ENCODE measurements at places on chromosomes 5 and 9. TPM values are rescaled to one million over a fixed set of nuclear protein-coding genes. Genes with fewer than 3 reads are reported as not detected.

DNA sequence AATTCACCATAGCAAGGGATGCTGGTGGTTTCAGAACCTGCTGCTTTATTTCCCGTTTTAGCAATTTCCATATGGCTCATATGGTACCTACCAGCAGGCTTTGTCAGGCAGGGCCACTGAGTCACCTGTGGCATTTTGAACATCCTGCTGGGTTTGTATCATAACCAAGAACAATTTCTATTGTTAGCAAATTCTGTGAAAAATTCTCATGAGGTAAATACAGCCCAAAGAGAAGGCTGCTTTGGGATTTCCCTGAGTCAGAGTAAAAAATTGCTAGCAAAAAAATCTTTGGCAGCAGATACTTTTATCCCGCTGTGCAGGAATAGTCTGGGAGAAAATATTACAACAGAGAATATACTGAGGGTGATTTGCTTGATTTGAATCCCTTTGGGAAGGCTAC, 52.7 kb downstream of the PRR16 start:
- peak; percentile 26 for DNase-seq

- DNase-seq: peak; percentile 66
These were observed 155.0 kb downstream of the TLE1 start for GRCh38 chr9:81534138-81534875.

- DNase-seq: peak; percentile 84
These were observed 113.1 kb upstream of the ACOT12 start for GRCh38 chr5:81506900-81507588.

DNA sequence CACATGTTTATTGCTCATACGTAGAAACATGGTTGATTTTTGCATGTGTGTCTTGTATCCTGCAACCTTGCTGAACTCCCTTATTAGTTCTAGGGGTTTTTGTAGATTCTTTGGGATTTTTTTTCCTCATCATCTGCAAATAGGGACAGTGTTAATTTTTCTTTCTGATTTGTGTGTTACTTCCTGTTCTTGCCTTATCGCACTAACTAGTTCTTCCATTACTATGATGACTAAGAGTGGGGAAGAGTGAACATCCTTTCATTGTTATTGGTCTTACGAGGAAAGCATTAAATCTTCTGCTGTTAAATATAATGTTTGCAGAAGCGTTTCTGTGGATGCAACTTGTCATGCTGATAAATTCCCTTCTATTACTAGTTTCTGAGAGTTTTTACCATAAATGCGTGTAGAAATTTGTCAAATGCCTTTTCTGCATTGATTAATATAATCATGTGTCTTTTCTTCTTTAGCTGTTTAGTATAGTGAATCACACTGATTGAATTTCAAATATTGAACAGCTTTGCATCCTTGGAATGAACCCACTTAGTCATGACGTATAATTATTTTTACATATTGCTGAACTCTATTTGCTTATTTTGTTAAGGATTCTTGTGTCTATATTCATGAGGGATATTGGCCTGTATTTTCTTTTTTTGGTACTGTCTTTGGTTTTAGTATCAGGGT, 32.1 kb upstream of the RNF130 start:
- no peak for DNase-seq

GRCh38 chr9:29332789-29333188, 1759.5 kb upstream of the C9orf72 start:
- DNase-seq: peak; percentile 64

- DNase-seq: no peak
These were observed 43.6 kb downstream of the ERGIC1 start for GRCh38 chr5:172877466-172878260.

GRCh38 chr5:54383941-54384340, 71.6 kb upstream of the HSPB3 start:
- DNase-seq: no peak

- no peak for DNase-seq
These were observed 22.8 kb upstream of the TNFAIP8 start for GRCh38 chr5:119332978-119333401.

GRCh38 chr5:149550594-149551226, 529 bp downstream of the CSNK1A1 start:
- no peak for DNase-seq

DNA sequence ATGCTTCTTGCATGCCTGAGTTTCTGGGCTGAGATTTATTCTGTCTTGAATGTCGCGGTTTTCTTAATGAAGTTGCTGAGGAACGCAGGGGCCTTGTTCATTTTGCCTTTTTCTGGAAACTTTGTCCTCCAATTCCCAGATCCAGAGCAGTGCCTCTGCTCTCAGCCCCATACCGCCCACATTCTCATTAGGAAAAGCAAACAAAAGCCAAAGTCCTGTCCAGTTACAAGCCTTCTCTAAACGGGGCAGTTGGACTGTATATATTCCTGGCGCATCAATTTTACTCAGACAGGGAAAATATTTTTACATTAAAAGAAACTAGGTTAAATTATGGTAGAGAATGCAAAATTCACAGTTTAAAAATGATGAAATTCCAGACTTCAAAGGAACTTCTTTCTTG, 1.2 kb upstream of the PSAT1 start:
- DNase-seq: no peak

- no peak for DNase-seq
These were observed 99.3 kb upstream of the LRRTM2 start for GRCh38 chr5:138974227-138975063.

DNA sequence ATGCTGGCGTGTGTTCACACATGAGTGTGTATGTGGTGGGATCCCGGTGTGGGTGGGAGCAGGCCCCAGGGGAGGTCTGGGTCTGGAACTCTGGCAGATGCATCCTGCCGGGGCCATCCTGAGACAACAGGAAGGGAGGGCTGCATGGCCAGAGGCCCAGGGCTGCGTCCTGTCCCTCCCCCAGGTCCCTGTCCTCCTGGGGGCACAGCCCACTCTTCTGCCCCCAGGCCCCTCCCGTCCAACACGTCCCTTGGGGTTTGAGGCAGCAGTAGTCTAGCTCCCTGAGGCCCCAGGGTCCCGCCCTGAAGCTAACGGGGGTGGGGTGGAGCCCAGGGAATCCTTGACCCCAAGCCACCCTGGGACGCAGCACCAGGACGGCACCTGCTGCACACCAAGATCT, 16.6 kb downstream of the FLT4 start:
- DNase-seq: no peak

Gene EQTN
- total RNA-seq: not detected

Gene STPG3
- total RNA-seq: not detected

DNA sequence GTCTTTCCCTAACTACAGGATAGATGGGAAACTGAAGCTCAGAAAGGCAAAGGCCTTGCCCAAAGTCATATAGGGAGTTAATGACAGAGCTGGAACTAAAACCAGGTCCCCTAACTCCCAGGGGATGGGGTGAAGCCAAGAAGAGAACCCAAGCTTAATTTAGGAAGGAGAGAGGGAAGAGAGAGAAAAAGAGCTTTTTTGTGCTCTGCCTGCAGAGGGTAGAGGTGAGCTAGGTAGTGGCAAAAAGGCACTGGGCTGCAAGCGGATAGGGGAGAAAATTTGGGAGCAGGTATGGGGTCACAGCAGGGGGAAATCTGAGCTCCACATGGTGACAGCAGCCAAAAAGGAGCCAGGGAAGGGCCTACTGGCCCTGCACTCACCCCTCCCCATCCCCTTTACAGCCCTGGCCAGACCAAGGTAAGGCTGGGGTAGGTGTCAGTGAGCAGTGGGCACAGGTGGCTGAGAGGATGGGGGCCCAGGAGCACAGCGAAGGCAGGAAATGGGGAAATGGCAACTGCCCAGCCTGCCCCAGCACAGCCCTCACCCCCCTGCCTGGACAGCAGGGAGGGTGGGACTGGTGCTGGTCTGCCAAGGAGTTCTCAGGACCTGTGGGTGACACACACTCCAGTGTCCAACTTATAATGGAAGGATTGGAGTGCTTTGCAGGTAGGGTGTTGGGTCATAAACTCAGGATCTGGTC, 3.3 kb downstream of the ENHO start:
- DNase-seq: no peak

GRCh38 chr5:176959051-176959450, 47.5 kb downstream of the UIMC1 start:
- DNase-seq: peak; percentile 17

DNA sequence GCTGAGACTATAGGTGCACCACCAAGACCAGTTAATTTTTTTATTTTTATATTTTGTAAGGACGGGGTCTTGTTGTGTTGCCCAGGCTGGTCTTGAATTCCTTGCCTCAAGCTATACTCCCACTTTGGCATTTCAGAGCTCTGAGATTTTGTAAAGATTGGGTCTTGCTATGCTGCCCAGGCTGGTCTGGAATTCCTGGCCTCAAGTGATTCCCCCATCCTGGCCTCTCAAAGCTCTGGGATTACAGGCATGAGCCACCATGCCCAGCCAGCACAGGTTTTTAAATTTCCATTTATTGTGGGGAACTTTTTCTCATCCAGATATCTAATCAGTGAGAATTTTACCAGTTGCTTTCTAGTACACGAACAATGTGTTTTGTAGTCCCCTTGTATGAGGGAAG, 156.1 kb upstream of the VLDLR start:
- DNase-seq: no peak

GRCh38 chr9:87734106-87734505, 8.2 kb downstream of the CTSL start:
- no peak for DNase-seq

- no peak for DNase-seq
These were observed 29.2 kb upstream of the FBP1 start for GRCh38 chr9:94668418-94668927.

Gene ZFP62
- total RNA-seq: 16.2 TPM

- no peak for DNase-seq
These were observed 470.0 kb downstream of the EBF1 start for GRCh38 chr5:158629591-158630312.

- no peak for DNase-seq
These were observed 6.5 kb upstream of the FAM78A start for GRCh38 chr9:131282688-131283422.

- DNase-seq: no peak
These were observed 106.5 kb upstream of the DMRT1 start for GRCh38 chr9:734831-735511.

GRCh38 chr5:82151204-82151603, 127.0 kb downstream of the RPS23 start:
- DNase-seq: no peak

GRCh38 chr5:148810823-148811222, 15.6 kb upstream of the ADRB2 start:
- no peak for DNase-seq

DNA sequence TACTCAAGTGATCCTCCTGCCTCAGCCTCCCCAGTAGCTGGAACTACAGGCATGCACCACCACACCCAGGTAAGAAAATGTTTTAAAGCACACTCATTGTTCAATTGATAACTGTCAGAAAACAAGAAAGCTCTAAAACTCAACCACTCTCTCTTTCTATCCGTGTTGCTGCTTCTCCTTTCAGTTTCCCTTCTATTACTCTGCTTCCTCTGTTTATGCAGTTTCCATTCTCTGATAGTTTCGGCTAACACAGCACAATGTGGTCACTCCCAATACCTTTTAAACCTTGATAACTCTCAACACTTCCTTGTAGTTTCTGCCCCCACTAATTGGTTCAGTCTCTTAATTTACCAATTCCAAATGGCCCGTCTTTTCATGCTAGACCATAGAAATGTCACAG, 59.2 kb upstream of the NR4A3 start:
- DNase-seq: no peak

GRCh38 chr9:86708918-86709835, 238.1 kb downstream of the GAS1 start:
- no peak for DNase-seq

DNA sequence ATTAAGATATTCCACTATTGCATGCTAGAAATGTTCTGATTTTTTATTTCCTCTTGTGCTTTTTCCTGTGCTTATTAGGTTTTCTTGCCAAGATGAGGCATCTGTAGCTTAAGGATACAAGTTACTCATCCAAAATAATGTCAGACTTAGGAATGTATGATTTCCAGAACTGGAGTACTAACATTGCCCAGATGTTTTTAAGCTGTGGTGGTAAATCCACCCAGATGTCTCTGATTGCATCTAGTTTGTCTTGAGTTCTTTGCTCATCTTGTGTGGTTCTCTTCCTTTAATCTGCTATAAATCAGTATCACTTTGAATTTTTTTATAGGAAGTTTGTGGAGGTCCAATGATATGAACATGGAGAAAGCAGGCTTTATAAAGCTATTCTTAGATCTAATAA, 337.5 kb upstream of the ZNF608 start:
- DNase-seq: peak; percentile 13

DNA sequence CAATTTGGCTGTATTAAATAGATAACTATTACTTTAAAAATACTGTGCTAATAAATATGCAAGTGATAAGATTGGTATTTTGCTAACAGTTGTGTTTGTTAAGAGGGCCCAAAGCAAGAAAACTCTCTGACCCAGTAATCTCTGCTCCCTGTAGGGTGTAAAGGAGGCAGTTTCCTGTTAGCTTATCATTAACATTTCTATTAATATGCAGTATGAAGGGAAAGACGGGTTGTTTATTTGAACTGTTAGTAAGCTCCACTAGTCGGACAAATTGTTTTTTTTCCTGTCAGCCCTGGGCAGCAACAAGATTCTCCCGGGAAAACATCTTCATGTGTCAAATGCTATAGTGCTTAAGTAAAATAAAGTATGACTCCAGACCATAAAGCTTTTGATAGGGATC, 35.6 kb downstream of the ERP44 start:
- no peak for DNase-seq

DNA sequence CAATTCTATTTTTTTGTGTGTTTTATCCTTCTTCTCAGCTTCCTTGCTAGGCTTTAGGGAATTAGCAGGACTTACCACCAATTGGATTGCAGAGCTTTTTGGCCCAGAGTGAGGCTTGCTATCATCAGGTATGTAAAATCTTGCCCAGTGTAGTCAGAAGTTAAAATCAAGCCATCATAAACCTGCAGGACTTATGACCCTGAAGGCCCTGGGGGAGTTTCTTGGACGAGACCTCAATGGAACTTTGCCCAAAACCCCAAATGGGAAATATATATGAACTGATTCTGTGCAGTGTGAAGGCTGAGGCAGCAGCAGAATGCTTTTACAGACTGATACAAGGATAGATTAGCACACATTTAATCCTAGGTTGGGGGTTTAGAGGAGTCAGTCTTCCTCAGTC, 287.0 kb downstream of the SH3GL2 start:
- DNase-seq: no peak

DNA sequence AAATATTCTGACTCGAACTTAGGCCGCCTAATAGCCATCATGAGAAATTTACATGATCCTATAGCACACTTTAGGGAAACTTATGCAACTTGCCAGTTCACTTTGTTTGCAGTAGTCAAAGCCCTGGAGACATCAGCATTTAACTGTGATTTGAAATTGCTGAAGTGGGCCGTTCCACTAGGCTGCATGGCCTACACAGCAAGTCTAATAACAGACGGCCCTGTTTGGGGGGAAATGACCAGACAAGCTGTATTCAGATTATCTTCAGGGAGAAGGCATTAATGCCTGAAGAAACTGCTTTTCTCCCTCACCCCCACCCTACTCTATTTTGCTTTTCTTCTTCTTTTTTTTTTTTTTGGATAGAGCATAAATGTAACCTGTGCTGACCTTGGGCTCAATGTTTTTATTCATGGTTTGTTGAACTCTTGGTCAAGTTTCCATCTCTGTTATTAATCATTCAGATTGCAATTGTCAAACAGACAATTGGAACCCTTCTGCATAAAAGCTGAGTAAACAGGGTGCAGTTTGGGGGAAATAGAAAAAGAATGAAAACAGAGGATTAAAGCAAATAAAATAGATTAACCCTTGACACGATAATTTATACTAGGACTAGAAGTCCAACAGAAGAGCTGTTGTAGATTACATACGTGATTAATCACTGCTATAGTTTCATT, 1928.2 kb upstream of the WWC1 start:
- no peak for DNase-seq

Data from HT1080 (cell line).